ENCODE measurements at places on chromosomes 1 and 21.

DNA sequence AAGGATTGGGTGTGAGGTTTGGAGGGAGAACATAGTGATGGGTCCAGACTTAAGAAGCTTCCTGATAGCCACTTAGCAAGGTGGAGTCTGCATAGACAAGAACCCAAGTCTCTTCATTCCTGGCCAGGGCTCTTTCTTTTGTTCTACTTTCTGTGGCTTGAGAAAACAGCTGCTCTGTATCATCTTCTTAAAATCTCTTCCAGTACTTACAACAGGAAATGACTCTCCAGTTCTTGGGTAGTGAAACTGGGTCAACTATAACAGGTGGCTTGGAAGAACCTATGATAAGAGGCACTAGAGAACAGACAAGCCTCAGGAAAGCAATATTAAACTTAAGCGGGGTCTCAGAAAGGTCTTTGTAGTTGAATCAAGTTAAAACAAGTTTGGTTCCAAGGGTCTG, 148.1 kb upstream of the USP24 start:
- no peak for DNase-seq

- DNase-seq = no peak
These were observed 49.8 kb downstream of the ATP2B4 start for GRCh38 chr1:203676455-203676854.

DNA sequence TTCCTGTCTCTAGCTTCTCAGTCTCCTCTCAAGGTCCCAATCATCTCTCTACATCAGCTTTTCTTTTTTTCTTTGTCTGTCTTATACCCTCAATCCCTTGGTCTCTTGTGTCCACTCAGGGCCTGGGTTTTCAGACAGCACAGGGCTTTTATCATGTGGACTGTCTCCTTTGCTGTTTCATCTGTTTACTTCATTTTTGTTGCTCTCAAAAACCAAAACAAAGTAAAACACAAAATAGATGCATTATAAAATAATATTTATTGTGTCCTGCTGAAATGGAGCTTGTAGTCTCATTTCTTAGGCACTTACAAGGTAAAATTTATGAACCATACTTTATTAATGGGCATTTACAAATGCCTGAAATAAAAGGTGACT, 17.8 kb upstream of the SLAMF6 start:
- DNase-seq = no peak

GRCh38 chr1:235939480-235939775, 72.7 kb upstream of the LYST start:
- no peak for DNase-seq

GRCh38 chr1:23989263-23989662, 9.1 kb upstream of the SRSF10 start:
- DNase-seq = no peak

DNA sequence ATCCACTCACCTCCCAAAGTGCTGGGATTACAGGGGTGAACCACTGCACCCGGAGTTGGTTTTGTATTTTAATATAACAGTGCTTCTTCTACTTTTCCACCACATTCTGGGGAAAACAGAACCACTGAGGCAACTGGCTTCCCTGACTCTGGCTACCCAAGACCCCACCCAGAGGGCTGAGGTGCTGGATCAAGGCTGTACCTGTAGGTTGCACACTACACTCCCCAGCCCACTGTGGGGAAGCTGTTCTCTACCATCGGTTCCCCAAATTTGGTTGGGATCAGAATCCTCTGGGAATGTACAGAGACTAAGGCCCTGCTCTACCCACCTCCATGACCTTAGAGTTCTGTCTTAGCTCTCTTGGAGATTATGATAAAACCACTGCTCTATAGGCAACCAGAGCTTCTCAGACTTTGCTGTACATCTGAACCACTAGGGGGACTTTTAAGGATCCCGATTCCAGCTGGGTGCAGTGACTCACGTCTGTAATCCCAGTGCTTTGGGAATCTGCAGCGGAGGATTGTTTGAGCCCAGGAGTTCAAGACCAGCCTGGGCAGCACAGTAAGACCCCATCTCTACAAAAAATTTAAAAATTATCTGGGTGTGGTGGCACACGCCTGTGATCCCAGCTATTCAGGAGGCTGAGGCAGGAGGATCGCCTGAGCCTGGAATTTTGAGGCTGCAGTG, 51.6 kb downstream of the GNG4 start:
- no peak for DNase-seq

All from urinary bladder (tissue), 4 donors.